ENCODE measurements at places on chromosomes 16 and 17. TPM values are rescaled to one million over a fixed set of nuclear protein-coding genes. Genes with fewer than 3 reads are reported as not detected.

Gene ABCA10
- total RNA-seq = 0.10 TPM

Gene EIF3CL
- total RNA-seq = 116 TPM

Gene CHAD
- total RNA-seq = not detected

Gene C17orf107
- 0.26 TPM for total RNA-seq

Gene DYNLRB2
- not detected for total RNA-seq

Gene TOX3
- total RNA-seq = 0.29 TPM

Gene COX6A2
- not detected for total RNA-seq

Gene NPW
- 0.70 TPM for total RNA-seq

Gene LDAF1
- total RNA-seq = 16.1 TPM

Gene NPIPB2
- total RNA-seq = 2.6 TPM

Gene TBC1D3C
- total RNA-seq = not detected

Gene SPN
- total RNA-seq = not detected

Gene CSF3
- 0.94 TPM for total RNA-seq

Gene LHX1
- 1.2 TPM for total RNA-seq

Gene TNRC6C
- total RNA-seq = 2.3 TPM

Gene RFFL
- 52.2 TPM for total RNA-seq

Gene C17orf50
- 0.12 TPM for total RNA-seq

Gene KATNIP
- total RNA-seq = 13.1 TPM

Gene TAT
- 0.03 TPM for total RNA-seq
